ENCODE measurements at places on chromosomes 2 and 18. TPM values are rescaled to one million over a fixed set of nuclear protein-coding genes. Genes with fewer than 3 reads are reported as not detected.
A peak's percentile ranks its signal among the peaks of the same experiment; 100 is the strongest.

SLC16A14 gene
- 0.44 TPM for polyA plus RNA-seq

GRCh38 chr2:204260162-204260877, 285.0 kb upstream of the PARD3B start:
- H3K27me3 ChIP-seq = no peaks in the 10 kb centered on the region
- H3K4me3 ChIP-seq = no peak overlapping the region
- no peak overlapping the region for H3K27ac ChIP-seq
- DNase-seq = peak; percentile 20
- H3K4me1 ChIP-seq = no peaks in the 10 kb centered on the region

GRCh38 chr18:5196253-5197031, 615 bp downstream of the AKAIN1 start:
- H3K27ac ChIP-seq = no peak overlapping the region
- H3K27me3 ChIP-seq = peaks cover 37% of the 10 kb centered on the region
- H3K36me3 ChIP-seq = no peaks in the 10 kb centered on the region
- H3K4me3 ChIP-seq = no peak overlapping the region
- H3K4me1 ChIP-seq = no peaks in the 10 kb centered on the region

DNA sequence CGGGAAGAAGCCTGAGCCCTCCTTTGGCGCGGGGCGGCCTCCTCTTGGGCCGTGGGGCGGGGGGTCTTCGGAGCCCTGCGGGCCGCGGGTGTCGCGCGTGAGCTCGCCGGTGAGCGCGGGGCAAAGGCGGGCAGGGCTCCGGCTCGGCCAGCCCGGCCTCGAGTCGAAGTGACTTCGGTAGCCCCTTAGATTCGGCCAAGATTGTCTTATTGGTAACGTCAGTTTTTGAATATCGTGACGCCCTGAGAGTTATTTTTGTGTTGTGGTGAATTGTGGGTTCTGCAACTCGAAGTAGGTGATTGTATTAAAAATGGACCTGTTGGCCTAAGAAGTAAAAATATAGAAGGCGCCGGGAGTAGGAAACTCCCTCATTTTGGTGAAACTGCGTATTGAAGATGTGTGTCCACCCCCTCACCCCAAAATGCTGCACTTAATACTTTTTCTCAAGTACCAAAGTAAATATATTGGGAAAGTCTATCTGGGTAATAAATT, 669 bp downstream of the MARCHF7 start:
- peaks cover 59% of the 10 kb centered on the region for H3K4me1 ChIP-seq
- peak overlapping the region; percentile 98 for H3K4me3 ChIP-seq
- H3K27me3 ChIP-seq = no peaks in the 10 kb centered on the region
- H3K36me3 ChIP-seq = peaks cover 11% of the 10 kb centered on the region
- peak; percentile 45 for DNase-seq
- peak overlapping the region; percentile 92 for H3K27ac ChIP-seq

DNA sequence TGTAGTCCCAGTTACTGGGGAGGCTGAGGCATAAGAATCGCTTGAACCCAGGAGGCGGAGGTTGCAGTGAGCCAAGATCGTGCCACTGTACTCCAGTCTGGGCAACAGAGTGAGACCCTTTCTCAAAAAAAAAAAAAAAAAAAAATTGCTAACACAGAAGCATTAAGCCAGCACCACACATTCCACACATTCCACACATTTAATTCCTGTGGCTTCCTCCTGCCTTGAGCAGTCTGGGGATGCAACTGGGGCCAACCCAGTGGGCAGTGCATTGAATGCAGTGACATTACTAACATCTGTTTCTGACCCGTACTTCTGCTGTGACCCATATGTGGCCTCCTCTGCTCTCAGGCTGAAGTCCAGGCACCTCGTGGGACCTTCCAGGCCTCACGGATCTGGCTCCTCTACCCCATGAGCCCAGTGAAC, 107.0 kb downstream of the BCL2L11 start:
- no peaks in the 10 kb centered on the region for H3K4me1 ChIP-seq
- DNase-seq = no peak
- no peaks in the 10 kb centered on the region for H3K27me3 ChIP-seq
- no peaks in the 10 kb centered on the region for H3K36me3 ChIP-seq

- no peaks in the 10 kb centered on the region for H3K36me3 ChIP-seq
- H3K4me1 ChIP-seq = no peaks in the 10 kb centered on the region
- no peak overlapping the region for H3K4me3 ChIP-seq
- no peak overlapping the region for H3K27ac ChIP-seq
Observed at GRCh38 chr2:128499367-128500137, 180.9 kb upstream of the HS6ST1 start.

MAP2 gene
- 0.20 TPM for polyA plus RNA-seq

DNA sequence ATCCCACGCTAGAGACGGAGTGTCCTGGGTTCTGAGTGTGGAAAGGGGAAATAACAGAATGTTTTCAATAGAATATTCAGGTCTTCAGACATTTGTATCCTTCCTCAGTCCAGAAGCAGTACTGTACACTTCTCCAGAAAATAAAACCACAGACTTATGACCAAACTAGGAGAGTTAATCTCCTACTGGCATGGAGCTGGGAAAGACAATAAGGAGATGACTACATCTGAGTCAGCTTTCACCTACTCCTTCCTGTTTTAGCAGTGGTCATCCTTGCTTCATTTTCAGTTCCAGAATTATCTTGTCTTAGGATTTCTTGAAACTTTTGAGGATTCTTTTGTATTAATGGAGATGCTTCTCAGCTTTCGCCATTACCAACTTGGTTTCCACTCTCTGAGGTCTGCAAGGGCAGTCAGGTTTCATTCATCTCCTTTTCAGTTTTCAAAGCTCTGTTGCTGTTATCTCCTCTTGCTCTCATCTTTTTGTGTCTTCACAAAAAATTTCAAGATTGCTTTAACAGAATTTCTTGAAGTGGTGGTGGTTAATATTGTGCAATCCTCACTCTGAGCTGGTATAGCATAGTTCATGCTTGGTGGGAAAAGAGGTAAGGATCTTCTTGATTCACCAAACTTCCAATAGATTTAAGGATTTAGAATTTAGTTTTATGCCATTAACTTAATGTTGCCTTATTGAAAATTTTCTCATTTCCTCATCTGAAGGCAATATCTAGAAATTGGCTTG, 23.7 kb upstream of the NR4A2 start:
- H3K4me3 ChIP-seq = no peak overlapping the region
- H3K27ac ChIP-seq = no peak overlapping the region
- no peaks in the 10 kb centered on the region for H3K36me3 ChIP-seq
- H3K4me1 ChIP-seq = no peaks in the 10 kb centered on the region

DNA sequence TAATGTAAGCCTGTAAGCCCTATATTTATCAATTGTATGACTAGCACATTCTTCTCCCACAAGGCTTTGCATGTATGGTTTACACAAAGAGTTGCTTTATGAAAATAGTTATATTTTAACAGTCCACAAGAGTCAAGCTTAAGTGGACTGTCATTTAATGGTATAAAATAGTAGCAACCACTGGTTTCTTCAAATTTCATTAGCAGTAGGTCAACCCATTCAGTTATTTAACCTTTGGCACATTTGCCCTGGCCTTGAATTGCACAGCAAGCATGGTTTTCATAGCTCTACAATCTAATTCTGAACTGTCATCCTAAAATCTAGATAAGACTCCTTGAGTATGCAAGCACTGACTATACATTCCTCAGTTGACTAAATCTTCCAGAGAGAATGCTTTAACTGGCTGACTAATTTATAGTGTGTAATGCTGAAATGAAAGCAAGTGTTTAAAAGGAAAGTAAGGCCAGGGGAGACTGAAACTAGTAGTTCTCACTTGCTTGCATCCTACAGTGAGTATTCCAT, 1.8 kb downstream of the DPP4 start:
- no peaks in the 10 kb centered on the region for H3K36me3 ChIP-seq
- H3K4me3 ChIP-seq = peak overlapping the region; percentile 39
- DNase-seq = peak; percentile 10
- no peak overlapping the region for H3K27ac ChIP-seq
- no peaks in the 10 kb centered on the region for H3K27me3 ChIP-seq
- peaks cover 51% of the 10 kb centered on the region for H3K4me1 ChIP-seq

DNA sequence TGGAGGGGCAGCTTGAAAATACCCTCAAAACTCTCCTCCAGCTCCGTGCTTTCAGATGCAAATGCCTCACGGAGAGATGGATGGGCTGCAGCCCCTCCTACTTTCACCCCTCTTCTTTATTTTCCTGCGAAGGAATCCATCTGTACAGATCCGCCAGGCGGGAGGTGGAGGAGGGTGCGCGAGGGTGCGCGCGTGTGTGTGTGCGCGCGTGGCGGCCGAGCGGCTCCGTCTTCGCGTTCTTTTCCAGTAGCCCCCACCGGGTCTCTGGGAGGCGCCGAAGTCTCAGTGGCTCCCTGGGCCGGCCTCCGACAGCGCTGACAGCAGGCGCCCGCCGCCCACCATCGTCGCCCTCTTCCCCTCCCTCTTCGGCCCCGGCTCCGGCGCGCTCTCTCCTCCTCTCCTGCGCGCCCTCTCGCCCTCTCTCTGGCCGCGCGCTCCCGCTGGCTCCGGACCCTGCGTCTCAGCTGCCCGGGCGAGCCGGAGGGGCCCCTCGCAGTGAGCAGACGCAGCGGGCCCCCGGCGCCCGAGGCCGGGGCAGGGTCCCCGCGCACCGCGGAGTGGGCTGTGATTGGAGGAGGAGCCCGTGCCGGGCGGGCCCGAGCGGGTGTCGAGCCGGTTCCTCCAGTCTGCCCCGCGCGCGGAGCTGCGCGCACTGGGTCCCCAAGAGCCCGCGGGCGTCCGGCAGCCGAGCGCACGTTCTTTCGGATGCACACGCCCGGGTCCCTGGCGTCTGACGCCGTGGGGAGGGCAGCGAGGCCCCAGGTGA, at the start of gene CDH7:
TSS of gene CDH7 (plus strand) at position 624 of the 766 bp plus-strand sequence. CDS start 11,831 bp downstream, outside the sequence.
- DNase-seq = no peak
- no peaks in the 10 kb centered on the region for H3K4me1 ChIP-seq
- H3K4me3 ChIP-seq = no peak within 1 kb of the TSS
- H3K36me3 ChIP-seq = no peaks in the 10 kb centered on the region
- no peaks in the 10 kb centered on the region for H3K27me3 ChIP-seq

ANTXR1 gene
- not detected for polyA plus RNA-seq

EDAR gene
- polyA plus RNA-seq = 3.5 TPM

FOXI3 gene
- not detected for polyA plus RNA-seq

GRCh38 chr2:191258996-191259395, 13.8 kb downstream of the MYO1B start:
- H3K4me1 ChIP-seq = no peaks in the 10 kb centered on the region
- no peaks in the 10 kb centered on the region for H3K36me3 ChIP-seq
- no peak for DNase-seq
- H3K4me3 ChIP-seq = no peak overlapping the region
- H3K27ac ChIP-seq = no peak overlapping the region
- no peaks in the 10 kb centered on the region for H3K27me3 ChIP-seq

ST8SIA3 gene
- not detected for polyA plus RNA-seq

DNA sequence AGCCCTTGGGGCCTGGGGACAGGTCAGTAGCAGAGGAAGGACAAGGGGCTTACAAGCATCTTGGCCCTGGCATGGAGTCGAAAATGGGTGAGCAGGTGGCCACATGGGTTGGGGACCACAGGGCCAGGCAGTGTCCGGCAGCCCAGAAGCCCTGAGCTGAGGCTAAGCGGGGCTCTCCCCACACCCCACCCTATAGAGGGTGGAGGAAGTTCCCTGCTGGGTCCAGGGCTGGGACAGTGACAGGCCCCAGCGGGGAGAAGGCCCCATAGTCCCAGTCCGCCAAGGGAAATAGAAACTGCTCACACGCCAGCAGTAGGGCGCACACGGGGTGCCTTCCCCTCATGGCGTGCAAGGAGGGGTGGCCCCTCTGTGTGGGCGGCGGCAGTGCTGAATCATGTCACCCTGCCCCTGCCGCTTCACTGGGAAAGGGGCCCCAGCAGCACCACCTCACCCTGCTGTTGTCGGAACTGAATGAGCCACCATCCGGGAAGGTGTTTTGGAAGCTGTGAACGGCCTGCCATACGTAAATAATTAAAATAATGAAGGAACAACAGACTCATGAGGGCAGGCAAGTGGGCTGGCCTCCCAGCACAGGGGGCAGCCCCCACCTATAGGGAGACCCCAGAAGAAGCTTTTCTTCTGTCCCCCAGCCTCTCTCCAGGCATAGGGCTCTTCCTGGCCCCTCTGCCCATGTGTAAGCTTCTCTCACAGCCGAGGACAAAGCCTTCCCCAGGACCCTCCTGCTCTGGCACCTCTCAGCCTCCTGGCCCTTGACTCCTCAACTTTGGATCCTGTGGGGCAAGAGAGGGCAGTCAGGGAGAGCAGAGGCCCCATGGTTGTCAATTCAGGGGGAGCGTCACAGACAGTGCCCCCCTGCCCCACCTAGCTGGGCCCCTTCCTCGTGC, 12.7 kb upstream of the DUSP2 start:
- H3K36me3 ChIP-seq = no peaks in the 10 kb centered on the region
- peak overlapping the region; percentile 9 for H3K4me3 ChIP-seq
- peak; percentile 51 for DNase-seq
- no peaks in the 10 kb centered on the region for H3K27me3 ChIP-seq
- peaks cover 58% of the 10 kb centered on the region for H3K4me1 ChIP-seq

DNA sequence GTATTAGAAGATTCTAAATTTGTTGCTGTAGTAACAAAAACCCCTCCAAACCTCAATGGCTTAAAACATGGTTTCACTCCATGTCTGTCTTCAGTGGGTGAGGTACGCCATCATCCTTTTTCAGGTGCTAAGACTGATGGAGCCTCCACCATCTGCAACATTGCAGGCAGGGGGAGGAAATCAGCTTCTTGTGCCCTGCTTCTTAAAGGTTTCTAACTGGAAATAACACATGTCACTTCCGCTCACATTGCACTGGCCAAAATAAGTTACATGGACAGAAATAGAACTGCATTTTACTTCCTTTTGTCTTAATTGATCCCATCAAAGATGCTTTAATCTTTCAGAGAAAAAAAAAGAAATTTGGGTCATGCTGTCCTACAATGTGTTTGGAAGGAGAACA, 94.1 kb downstream of the GALNT3 start:
- H3K4me3 ChIP-seq = no peak overlapping the region
- no peaks in the 10 kb centered on the region for H3K4me1 ChIP-seq
- H3K27me3 ChIP-seq = no peaks in the 10 kb centered on the region
- no peaks in the 10 kb centered on the region for H3K36me3 ChIP-seq

- no peak overlapping the region for H3K27ac ChIP-seq
- no peaks in the 10 kb centered on the region for H3K36me3 ChIP-seq
- no peaks in the 10 kb centered on the region for H3K4me1 ChIP-seq
- no peak for DNase-seq
- H3K4me3 ChIP-seq = no peak overlapping the region
Observed at GRCh38 chr18:22106536-22107292, 62.7 kb upstream of the GATA6 start.

- peak overlapping the region; percentile 83 for H3K4me3 ChIP-seq
- H3K27me3 ChIP-seq = no peaks in the 10 kb centered on the region
- H3K27ac ChIP-seq = peak overlapping the region; percentile 75
- peak; percentile 46 for DNase-seq
- H3K36me3 ChIP-seq = no peaks in the 10 kb centered on the region
Observed at GRCh38 chr18:24014986-24015638, 558 bp downstream of the TTC39C start.
